Posterior cingulate gyrus (tissue), 11 donors: ENCODE measurements at places on chromosomes 2 and 18.

- no peak for DNase-seq
Observed at GRCh38 chr2:171798156-171798820, 95.8 kb downstream of the SLC25A12 start.

GRCh38 chr2:28668880-28669279, 82.8 kb upstream of the PPP1CB start:
- DNase-seq = no peak

DNA sequence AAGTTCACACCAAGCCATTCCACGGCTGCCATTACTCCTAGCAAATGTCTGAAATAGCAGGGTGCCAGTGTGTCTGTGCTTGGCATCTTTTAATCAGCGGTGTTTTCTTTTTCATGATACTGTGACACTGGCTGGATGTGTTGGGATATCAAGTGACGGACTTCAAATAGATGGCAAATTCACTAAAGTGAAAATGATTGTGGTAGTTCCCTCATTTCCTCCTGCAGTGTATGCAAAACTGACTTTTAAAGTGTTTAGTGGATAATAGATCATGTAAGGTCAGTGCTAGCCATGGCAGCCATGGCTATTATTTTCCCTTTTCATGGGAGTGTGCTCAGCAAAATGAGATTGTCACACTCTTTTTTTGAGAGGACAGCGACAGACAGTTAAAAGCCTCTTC, 261.5 kb upstream of the SIX3 start:
- no peak for DNase-seq

DNA sequence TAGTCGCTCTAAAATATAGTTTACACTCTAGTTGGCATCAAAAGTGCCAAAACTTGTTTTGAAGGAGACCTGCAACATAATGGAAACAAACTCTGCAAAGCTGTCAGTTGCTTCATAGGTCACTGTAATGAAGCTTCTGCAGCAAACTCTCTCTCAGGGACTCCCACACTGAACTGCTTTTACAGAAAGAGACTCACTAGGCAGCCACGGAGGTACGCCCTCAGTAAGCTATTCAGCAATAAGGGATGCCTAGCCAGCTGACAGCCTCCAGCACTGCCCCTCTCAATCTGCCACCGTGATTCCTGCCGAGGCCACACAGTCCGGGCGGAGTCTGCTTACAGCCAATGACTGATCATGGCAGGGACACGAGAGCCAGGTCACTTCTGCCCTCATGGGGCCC, 51.1 kb downstream of the COLEC12 start:
- no peak for DNase-seq

DNA sequence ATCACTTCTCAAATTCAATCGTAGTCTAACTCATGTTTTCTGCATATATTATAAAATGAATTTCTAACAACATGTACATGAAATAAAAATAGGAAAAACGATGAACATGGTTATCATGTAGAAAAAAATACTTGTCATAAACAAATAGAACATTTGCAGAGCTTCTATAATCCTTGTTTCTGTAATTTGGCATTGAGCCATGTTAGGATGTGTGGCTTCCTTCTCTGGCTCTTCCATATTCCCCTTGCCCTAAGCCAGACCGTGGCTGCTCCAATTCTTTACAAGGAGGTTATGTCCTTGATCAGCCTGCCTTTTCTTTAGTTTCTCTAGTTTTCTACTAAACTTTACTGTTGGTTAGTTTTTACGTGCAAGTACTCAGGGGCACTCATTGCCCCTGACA, 155.3 kb downstream of the COL6A3 start:
- DNase-seq = no peak

DNA sequence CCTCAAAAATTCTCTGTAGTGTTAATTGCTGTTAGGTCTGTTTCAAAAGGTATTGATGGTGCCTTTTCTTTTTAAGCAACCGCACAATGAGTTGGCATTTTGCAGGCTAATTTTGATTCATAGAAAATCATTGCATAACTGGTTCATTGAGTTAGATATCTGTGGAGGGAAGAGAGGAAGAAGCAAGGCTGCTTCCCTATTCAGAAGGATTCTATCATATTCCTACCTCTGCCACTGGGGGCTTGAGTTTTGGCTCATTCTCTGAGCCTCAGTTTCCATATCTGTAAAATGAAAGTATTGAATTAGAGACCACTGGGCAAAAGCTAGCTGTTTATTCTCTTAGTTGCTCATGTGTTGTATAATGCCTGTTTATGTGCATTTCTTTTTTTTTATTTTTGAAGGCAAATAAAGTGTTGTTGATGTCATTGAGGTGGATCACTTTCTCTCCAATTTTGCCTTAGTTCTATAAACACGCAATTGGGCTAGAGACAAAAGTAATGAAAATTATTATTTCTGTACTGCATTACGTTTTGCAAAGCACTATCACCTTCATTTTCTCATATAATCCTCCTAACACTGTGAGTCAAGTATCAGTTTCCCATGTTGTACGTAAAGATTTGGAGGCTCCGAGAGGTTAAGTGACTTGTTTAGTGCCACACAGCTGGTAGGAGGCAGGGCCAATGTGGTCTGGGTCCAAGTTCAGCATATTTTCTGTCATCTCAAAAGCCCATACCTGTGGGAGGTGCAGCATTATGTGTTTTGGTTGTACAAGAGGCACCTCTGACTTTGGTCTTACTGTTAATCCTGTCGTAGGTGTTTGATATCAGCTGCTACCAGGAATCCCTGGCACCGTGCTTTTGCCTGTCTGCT, 5.9 kb downstream of the TRIB2 start:
- no peak for DNase-seq

DNA sequence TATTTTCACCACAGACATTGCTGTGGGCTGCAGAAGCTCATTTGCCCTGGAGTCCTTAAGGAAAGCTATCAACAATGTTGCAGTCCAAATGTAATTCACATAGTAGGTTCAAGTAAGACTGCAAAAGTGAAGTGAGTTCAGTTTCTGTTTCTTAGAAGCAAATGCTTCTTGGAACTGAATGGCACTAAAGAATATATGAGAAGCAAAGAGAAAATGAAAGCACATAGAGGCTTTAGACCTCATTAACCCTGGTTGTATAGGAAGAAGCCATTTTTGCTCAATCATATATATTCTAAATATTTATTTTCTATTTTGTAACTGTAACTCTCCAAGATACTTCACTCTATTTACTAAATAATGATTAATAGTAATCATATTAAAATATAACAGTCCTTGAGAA, 292.0 kb downstream of the ZNF804A start:
- DNase-seq = no peak

DNA sequence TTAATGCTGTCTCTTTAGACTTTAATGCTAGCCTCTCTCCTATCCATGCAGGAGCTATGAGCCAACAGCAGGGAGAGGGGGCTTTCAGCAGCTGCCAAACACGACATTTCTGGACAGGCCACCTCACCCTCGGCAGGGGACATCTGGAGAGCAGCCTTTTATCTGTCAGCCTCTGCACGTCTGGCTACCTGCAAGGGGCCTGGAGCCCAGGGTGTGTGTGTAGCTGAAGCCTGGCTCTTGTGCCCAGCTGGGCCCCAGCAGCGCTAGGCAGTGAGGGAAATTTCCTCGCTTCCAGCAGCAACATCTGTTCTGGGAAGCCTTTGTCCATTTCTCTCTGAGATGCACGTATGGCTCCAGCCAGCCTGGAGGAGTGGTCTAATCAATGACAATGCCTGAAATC, 728.7 kb upstream of the ID2 start:
- DNase-seq = no peak

DNA sequence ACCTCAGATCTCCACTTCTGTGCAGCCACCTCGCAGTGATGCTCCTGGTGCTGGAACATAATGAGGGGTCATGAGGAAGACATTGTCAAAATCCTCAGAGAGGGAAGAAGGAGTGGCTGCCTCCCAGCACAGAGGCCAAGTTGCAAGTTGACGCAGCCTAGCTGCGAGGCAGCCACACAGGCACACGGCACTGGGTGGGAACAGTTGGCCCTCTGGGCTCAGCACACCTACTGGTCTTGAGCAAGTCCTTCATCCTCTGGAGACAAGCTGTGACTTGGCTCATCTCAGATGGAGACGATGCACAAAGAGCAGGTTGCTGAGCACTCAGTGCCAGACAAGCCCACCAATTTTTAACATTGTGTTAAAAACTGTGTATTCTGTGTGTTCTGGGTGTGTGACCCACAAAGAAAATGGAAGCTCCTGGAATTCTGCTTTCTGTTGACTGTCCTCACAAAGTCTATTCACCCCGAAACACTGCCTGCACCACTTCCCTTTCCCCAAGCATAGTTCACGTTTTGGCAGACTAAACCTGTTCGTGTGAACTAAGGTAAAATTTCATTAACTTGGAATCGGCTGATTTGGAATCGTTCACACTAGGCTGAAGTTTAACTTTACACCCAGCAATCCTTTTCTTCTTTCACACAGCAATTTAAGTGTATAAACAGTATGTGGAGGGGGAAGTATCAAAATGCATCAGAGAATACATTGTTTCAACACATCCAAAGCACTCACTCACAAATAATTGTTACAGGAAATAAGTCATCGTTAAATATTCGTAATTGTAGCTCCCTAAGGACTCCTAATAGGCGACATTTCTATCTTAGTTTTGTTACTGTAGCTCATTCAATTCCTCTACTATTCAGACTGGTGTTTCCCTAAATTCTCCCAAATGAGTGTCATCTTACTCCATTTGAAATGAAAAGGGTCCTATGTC, 266.6 kb upstream of the ID2 start:
- no peak for DNase-seq

- DNase-seq = no peak
Observed at GRCh38 chr2:207725873-207726578, 14.6 kb downstream of the CCNYL1 start.

DNA sequence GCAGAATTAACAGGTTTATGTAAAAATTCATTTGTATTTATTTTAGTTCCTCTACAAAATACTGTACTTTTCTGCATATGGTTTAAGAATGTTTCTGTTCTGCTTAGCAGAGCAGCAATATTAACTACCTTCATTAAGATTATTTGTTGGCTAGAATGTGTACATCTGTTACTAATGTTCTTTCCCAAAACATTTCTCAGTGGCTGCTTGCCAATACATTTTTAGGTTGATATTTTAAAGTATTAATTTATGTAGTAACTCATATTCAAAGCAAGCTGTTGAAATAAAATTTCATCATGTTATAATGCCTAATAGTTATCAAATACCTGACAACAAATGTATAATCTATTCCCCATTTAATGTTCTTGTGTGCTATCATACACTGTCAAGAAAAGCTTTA, 40.3 kb downstream of the PRKD3 start:
- DNase-seq = no peak

DNA sequence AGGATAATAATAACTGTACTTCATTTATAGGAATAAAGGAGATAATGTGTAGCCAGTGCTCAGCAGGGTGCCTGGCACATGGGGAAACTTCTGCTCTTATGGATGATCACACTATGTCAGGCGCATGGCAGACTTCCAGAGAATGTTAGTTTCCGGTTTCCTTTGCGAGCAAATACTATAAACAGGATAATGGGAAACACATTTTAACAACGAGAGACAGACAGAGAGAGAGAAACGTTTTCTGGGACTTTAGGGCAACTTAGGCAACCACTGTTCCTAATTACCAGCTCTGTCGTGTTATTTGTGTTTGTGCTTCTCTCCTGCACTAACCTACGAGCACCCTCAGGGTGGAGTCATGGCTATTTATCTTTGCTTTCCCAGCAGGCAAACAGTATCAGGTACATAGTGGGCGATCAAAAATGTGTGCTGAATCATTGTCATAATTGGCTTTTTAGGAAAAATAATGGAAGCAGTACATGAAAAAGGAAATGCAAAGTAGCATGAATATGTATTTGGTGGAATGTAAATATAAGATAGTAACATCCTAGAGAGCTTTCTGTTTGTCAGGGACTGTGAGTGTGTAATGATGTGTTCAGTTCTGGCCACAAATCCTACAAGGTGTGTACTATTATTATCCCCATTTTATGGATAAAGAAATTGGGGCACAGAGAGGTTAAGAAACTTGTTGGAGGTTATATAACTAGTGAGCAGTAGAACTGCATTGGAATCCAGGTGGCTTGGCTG, 36.8 kb upstream of the IGFBP2 start:
- DNase-seq = no peak

- DNase-seq = no peak
Observed at GRCh38 chr2:58064086-58064485, 17.5 kb downstream of the VRK2 start.

- no peak for DNase-seq
Observed at GRCh38 chr18:35071819-35072247, 30.6 kb downstream of the MAPRE2 start.

DNA sequence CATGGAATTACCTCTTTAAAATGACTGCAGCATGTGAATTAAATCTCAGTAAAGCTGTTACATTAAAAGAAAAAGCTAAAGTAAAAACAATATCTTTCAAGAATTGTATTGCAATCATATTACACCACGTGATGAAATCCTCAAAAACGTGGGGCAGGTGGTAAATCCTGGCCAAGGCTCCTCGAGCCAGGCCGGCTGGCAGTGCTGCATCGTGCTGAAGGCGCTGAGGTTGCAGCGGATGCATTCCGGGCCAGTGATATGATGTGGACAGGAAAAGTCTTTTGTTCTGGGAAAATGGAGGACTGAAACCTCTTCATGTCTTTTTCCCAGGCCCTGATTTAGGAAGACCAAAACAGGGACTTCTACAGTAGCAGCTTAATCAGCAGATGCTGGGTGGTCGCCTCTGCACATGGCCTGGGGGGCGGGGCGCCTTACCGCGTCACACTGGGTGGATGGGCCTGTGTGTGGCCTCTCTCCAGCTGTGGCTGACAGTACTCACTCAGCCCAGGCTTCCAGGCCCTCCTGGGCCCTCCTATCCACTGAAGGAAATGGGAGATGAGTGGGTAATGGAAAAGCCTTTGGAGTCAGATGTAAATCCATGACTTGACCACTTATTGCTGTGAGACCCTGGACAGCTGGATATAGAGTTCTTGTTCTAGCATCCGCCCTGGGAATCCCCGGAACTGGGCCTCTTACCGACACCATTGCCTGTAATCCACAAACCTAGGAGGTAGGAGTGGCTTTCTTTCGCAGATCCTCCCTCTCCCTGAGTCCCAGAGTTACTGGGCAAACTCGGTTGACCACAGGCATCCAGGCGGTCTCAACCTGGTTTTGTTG, 45.1 kb downstream of the PROC start:
- DNase-seq = no peak

DNA sequence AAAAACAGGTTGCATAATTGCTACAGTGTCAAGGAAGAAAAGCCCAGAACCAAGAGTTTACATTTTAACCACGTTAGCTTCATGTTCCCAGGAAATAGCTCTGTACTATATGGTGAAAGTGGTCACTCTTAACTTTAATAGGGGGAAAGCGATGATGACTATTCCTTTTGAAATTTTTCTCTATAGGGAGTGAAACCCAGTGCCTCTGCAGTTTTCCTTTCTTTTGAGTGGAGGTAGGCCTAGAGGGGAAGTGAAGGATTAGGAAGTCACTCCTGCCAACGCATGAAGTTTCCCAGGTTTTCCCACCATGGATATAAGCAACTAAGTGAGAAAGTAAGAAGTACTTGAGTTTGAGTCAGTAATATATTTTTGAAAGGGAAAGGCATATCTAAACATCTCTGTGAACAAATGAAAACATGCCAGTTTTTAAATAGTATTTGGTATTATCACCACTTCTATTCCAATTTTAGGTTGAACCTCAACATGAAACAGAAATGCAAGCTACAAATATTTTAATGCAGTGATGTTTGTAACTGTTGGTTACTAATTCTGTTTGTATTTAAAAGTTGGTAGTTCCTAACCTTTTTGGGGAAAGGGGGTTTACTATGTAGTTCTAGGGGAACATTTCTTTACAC, 91.9 kb downstream of the VRK2 start:
- no peak for DNase-seq
